CD8-positive, alpha-beta memory T cell (primary cell): ENCODE measurements at places on chromosomes 16 and 17.

GRCh38 chr17:3754066-3754457 lies 30.4 kb downstream of the HASPIN start:
- DNase-seq, result no peak

DNA sequence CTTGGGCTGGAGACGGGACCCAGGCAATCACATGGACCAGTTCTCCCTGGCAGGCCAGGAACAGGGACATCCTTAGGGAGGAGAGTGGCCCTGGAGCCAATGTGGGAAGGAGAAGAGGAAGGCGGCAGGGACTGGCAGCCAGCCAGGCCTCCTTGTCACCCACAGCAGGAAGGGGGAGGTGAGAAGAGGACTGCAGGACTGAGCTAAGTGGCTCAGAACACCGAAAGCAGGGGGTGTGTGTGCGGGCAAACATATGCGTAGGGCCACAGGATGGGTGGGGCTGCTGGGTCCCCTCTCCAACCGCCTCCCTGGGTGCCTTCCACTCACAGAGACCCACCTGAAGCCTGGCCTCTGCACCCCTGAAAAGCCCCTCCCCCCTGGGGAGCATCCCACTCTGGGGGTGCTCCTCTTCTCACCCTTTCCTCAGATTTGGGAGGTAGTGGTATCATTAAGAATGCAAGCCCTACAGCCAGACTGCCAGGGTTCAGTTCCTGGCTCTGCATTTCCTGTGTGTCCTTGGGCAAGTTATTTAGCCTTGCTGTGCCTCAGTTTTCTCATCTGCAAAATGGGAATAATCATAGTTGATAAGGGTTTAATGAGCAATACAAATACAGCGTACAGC lies 8.1 kb downstream of the PNMT start:
- DNase-seq, result peak; percentile 76

DNA sequence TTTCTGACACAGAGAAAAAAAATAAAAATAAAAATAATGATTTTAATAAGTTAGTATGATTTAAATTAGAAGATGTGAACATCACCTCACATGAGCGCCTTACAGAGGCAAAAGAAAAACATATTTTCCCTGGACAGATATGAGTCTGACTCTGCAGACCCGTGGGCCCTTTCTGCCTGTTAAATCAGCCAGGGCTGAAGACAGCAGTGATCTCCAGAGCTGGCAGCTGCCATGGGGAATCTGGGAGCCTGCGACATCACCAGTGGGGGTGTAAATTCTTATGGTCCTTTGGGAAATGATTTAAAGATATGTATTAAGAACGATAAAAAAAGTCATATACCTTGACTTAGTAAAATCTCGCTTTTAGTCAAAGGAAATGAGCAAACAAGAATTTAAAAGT lies 65.7 kb upstream of the FOXF1 start:
- no peak for DNase-seq

- DNase-seq, result no peak
Observed at GRCh38 chr17:69480245-69480644, 65.7 kb downstream of the MAP2K6 start.

DNA sequence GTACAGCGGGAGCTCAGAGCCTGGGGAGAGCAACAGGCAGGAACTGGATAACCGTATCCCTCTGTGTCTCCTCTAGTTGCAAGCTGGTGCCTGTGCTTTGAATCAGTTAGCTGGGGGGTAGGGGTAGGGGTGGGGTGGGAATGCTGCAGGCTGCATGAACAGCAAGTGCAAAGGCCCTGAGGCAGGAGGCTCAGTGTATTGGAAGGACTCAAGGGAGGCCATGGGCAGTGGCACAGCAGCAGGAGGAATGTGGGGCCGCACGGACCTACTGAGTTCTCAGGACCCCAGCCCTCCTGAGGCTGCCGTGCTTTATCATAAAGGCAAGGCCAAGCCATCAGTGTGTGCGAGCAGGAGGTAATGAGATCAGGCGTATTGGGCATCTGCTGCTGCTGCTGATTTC lies 3.3 kb downstream of the KATNB1 start:
- DNase-seq, result no peak

DNA sequence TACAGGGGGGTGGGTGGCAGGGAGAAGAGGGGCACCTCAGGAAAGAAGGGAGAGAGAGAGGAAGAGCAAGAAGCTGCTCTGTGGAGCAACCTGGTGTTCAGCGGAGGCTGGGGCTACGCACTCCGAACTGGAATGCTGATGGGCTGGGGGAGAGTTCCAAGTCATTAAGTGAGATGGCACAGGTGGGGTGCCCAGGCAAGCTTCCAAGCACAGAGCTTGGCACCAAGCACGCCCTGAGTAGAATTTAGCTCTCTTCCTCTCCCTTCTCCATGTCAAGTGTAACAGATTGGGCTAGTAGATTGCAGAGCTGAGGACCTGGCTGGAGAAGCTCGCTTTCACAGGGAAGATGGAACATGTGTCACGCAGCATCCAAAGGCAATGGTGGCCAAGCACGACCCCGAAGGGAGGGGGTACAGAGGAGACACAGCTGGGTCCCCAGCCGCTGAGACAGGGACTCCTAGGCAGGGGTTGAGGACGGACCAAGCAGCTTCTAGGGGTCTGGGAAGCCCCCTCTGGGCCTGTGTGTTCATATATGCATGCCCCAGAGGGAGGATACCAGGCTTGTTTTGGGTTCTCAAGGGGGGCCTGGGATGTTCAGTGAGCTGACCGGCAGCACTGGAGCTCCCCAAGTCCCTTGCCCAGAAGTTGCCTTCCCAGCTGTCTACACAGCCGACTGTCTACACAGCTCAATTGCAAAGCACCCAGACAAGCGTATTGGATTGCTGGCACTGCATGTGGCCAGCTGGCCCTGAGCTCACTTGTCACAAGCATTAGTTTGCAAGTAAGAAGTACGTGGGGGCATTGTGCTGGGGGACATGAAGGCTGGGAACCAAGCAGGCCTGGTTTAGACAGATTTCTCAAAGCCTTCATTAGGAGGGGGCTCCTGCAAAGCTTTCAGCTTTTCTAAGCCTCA lies 247.8 kb downstream of the ENGASE start:
- no peak for DNase-seq

DNA sequence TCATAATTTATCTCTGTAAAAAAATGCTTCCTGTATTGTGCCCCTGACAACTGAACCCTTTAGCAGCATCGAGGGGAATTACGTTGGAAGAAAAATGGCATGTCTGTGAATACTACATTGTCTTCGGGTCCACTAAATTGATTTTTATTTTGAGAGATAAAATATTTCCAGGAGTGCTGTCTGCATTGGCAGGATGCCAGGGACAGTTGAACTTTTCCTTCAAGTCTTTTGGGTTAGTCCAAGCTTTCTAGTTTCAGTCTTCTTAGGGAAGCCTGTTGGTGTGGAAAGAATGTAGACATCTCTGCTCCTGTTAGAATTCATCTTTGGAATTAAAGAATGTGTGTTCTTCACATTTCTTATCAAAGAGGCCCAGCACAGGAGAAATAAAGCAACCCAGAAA lies 557.9 kb downstream of the TMEM114 start:
- DNase-seq, result no peak

GRCh38 chr16:65071433-65072311 lies 50.2 kb downstream of the CDH11 start:
- no peak for DNase-seq

DNA sequence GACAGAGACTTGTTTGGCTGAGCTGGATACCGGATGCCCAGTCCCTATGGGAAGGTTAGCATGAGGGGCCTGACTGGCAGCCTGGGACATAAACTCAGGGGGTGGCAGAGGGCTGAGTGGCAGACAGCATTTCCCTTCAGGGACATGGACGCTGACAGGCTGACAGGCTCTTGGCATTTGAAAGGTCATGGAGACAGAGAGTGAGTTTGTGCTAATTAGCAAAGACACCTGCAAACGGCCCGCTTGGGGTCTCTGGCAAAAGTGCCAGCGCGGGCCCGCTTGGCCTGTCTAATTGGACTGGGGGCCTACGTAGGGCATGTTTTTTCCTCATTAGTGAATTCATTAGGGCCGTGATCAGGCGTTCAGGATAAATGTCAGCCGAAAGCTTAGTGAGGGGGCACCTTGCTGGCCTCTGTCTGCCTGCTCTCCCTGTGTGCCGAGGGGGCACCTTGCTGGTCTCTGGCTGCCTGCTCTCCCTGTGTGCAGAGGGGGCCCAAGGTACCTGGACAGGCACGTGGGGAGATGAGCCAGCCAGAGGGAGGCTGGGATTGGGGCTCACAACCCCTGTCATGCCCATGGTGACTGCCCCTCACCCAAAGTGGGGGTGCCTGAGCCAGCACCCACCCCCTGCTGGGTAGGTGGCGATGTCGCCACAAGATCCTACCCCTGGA lies 7.7 kb downstream of the NECAB2 start:
- peak; percentile 28 for DNase-seq

DNA sequence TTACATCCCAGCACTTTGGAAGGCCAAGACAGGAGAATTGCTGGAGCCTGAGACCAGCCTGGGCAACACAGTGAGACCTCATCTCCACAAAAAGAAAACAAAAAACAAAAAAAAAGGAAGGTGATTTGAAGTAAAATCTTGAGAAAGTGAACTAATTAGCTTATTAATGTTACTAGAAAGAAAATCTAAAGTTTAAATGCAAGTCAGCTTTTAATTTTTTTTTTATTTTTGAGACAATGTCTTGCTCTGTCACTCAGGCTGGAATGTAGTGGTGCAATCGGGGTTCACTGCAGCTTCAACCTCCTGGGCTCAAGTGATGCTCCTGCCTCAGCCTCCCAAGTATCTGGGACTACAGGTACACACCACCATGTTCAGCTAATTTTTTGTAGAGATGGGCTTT lies 3.5 kb upstream of the CTCF start:
- no peak for DNase-seq

DNA sequence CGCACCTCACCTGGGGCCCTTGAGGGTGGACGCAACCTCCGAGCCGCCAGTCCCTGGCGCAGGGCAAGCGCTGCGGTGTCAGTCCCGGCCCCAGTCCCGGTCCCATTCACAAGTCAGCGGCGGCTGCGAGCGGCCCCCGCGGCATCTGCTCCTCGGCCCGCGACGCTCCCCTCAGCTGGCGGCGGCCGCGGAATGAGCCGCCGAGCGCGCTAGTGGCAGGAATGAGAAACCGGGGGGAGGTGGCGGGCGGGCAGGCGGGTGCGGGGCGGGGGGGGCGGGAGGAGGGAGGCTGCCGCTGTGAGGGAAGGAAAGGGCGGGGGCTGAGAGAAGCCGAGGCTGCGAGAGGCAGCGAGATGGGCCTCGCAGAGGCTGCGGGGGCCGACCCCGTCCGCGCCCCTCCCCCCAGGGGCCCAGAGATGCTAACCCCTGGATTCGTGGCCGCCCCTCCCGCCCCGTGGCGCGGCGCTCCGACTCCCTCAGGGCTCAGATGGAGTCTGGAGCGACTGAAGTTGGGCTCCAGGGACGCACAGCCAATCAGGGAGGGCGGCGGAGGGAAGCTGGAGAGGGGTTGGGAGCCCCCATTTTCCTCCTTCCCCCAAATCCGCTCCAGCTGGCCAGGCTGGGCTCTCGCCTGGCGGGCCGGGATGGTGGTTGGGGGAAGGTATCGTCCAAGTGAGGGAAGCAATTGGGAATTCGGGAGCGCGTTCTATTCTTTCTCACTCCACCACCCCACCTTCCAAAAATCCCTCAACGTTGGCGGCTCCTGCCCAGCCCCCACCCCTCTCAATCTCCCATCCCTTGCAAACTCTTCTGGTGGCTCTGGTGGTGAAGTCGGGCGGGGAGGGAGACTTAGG lies at the start of gene CDH11:
CDH11 (minus strand) TSS at position 194 of the 854 bp plus-strand sequence. CDS start 117,194 bp downstream, outside the sequence.
- DNase-seq, result no peak

DNA sequence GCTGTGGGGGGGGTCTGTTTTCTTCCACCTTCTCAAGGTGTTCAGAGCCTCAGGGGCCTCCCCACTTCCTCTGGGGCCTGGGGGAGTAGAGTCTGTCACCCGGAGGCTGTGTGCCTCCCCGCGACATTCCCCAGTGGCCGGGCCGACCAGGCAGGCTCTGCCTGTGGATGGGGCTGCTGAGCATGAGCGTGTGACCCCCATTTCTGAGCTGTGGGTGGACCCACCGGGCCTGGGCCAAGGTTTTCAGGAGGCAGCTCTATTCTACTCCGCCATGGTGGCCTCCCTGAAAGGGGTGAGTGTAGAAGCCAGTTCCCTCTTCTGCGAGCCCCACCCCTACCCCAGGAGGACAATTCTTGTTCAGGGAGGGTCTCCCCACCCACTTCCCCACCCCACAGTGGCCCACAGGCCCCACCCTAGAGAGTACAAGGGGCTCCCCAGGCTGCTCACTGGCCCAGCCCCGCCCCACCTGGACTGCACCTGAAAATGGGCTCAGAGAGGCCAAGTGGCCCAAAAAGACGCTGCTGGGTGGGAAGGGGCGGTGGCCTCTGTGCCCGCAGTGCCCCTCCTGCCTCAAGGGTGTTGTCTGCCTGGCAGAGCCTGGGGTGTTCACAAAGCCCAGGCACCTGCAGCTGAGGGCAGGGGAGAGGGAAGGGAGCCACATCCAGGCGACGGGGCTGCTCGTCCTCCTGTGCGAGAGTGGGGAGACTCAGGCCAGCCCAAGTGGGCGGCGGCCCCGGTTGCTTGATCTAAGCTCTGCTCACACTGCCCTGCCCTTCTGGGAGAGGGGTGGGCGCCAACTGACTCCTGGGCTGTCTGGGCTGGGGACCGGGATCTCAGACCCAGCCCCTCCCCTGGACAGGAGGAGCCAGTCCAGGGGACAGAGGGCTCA lies 1.3 kb downstream of the MSLN start:
- DNase-seq, result no peak

GRCh38 chr17:36703860-36704266 lies 102.5 kb downstream of the MRM1 start:
- peak; percentile 23 for DNase-seq

- no peak for DNase-seq
Observed at GRCh38 chr17:65121916-65122806, 15.0 kb upstream of the RGS9 start.

GRCh38 chr16:19410435-19411171 lies 7.1 kb upstream of the TMC5 start:
- DNase-seq, result no peak

DNA sequence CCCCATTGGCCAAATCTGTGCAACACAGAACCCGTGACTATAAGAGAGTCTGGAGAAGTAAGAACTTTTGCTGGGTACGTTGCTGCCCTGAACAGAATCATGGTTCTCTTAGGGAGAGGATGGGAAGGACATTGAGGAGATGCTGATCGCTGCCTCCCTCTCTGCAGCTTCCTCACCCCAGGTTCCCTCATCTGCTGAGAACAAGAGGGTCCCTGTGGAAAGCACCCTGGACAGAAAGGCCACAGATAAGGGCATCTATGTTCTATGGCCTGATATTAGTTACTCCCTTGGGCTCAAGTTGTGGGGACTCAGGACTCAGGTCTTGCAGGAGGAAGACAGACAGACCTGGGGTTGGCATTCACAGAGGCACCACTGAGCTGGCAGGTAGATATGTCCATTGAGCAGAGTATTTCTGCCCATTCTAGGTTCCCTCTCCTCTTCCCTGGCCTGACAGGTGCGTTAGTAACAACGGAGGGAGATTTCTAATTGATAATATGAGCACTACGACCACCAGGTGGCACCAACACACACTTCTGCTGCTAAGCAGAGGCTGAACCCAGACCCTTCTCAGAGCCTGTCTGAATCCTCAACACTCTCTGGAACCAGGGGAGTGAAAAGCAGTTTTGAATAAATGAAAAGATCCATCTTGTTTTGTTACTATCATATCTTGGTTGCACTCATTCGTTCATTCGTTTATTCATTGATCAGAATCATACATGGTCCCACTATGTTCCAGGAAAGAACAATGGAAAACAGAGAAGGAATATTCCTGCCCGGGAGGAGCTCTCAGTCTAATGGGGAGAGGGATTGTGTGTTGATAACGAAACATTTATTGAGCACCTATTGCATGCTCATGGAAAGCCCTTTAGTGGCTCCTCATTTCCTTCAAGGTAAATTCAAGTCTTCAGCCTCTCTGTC lies 56.4 kb downstream of the SLC6A2 start:
- DNase-seq, result peak; percentile 10

GRCh38 chr16:58333985-58334384 lies 39.2 kb upstream of the PRSS54 start:
- DNase-seq, result no peak
